ENCODE measurements at places on chromosomes 7 and 10. TPM values are rescaled to one million over a fixed set of nuclear protein-coding genes. Genes with fewer than 3 reads are reported as not detected.

The MBL2 gene
- total RNA-seq, result not detected

The CNPY1 gene
- not detected for total RNA-seq

The OR2A12 gene
- total RNA-seq, result not detected

The ZNF800 gene
- 36.6 TPM for total RNA-seq

The POMZP3 gene
- 10.8 TPM for total RNA-seq

- no peak for DNase-seq
Observed at GRCh38 chr7:51158211-51158610, 158.4 kb downstream of the COBL start.

DNA sequence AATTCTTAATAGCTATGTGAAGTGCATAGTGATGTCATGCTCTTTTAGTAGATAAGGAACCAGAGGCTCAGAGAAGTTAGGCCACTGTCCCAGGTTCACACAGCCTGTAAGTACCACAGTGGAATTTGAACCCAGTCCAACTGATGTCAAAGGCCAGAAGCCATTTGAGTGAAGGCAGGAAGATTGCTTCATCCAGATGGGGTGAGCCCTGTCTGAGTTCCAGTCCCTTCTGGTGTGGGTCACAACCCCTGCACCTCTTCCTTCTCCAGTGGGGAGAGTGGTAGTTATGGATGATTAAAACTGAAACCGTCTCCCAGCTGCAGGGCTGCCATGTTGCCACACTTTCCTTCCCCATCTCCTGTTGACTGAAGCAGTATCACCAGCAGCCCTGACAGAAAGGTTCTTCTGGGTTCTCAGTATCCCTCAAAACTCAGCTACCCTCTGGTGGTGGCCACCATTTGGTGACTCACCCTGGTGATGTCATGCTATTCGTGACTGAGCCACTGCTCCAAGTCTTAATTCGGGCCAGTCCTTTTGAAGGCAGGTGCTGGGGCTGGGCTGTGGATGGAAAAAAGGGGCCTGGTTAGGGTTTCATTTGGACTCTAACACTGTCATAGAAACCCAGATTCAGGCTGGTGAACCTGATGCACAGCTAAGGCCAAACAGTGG, 1.5 kb upstream of the C10orf95 start:
- peak; percentile 71 for DNase-seq

DNA sequence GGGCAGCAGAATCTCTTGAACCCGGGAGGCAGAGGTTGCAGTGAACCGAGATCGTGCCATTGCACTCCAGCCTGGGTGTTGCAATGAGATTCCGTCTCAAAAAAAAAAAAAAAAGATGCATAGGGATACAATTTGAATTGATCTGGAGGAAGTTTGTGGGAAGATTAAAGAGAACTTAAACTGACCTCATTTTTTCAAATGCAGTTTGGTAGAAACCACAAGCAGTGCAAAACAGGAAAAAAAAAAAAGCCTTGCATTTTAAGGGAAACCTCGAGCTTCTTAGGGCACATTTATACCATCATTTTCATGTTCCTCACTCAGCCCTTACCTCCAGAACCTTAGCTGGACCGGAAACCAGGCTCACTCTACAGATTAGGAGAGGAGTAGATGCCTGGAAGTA, 2.8 kb downstream of the KCTD7 start:
- DNase-seq, result no peak

DNA sequence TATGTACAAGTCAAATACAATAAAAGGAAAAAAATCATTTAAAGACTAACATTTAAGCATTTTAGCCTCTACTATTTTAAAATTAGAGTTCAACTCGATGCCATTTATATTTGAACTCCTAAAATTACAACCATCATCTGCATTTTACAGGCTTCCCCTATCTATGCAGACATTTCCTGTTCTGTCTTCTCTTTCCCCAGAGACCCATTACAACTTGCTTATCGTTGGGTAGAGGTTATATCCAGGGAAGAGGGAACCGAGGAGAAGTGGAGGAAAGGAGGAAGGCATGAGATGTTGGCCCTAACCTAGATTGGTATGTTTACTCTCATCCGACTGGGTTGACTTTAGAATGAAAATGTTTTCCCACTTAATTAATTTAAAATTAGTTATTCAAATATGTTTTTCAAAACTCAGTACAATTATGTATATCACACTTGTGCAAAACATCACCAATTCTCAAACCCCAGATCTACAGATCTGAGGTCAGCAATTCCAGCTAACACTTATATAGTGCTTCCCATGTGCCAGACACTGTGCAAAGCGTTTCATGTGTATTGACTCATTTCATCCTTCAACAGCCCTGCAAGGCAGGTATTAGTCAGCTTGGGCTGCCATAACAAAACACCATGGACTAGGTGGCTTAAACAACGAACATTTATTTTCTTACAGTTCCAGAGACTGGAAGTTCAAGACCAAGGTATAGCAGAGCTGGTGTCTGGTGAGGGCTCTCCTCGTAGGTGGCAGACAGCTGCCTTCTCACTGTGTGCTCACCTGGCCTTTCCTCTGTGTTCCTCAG, 27.3 kb upstream of the HERPUD2 start:
- DNase-seq, result no peak

DNA sequence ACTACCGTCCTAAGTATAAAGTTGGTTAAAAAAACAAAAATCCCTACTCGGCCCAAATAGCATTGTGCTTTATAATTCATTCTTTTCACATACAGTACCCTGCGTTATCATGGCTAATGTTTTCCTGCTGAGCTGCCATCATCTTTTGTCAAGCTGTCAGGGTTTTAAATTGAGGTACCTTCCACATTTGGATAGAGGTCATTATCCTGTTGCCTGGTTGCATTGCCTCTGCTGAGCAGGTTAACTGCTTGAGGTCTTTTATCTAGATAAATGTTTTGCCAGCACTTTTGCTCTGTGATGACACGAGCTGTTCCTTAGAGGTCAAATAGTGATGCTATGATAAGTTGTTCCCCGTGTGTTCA, 94.4 kb upstream of the FZD1 start:
- DNase-seq, result no peak

- DNase-seq, result no peak
Observed at GRCh38 chr10:11796474-11796873, 26.7 kb upstream of the PROSER2 start.

- no peak for DNase-seq
Observed at GRCh38 chr7:5631152-5631551, 150.3 kb downstream of the RNF216 start.

- DNase-seq, result no peak
Observed at GRCh38 chr10:34006471-34006870, 672.0 kb upstream of the NRP1 start.

GRCh38 chr10:103569896-103570295, 76.4 kb downstream of the NEURL1 start:
- no peak for DNase-seq

- no peak for DNase-seq
Observed at GRCh38 chr10:35416619-35417312, 80.5 kb downstream of the CCNY start.

DNA sequence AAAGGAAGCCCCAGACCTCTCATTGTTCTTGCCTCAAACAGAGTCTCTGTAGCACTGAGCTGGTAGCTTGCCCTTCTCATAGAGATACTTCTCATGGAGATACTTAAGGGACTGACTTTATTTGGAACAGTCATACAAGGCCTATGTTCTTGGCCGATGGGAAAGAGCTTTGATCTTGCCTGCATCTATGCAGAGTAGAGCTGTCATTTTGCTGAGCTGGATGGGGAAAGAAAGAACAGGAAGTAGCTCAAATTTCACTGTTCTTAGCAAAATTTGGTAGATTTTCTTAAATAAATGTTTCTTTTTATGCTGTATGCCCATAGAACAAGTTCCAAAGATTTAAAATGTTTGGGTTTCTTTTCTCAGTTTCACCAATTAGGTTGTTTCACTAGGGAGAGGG, 119.3 kb upstream of the SEC61G start:
- DNase-seq, result no peak

GRCh38 chr7:120837599-120837998, 20.3 kb downstream of the TSPAN12 start:
- DNase-seq, result no peak

DNA sequence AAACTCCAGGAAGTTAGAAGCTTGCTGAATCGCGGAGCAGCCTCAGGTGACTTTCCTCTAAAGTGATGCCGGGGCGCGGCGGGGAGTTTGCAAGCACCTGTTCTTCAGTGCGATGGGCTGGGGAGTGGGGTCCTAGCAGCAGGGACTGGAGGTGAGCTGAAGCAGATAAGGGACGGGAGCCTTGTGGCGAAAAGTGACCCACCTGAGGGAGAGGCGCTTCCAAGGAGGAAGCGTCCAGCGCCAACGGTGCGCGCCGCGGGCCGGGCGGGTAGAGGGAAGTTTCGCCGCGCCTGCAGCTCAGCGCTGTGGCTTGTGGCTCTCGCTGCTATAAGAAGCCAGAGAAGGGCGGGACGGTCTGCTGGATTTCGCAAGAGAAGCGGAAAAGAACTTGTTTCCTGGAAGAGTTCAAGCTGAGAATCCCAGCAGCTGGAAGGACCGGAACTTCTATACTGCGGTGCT, at the start of gene STEAP4:
Gene STEAP4, minus strand, starts transcription at position 305 of the 459 bp plus-strand sequence. CDS start 22,625 bp downstream, outside the sequence.
- peak; percentile 91 for DNase-seq

GRCh38 chr10:113791691-113792090, 40.2 kb downstream of the PLEKHS1 start:
- no peak for DNase-seq

GRCh38 chr7:158278745-158279320, 308.8 kb downstream of the PTPRN2 start:
- DNase-seq, result no peak

- no peak for DNase-seq
Observed at GRCh38 chr7:29853789-29854188, 47.5 kb downstream of the WIPF3 start.

DNA sequence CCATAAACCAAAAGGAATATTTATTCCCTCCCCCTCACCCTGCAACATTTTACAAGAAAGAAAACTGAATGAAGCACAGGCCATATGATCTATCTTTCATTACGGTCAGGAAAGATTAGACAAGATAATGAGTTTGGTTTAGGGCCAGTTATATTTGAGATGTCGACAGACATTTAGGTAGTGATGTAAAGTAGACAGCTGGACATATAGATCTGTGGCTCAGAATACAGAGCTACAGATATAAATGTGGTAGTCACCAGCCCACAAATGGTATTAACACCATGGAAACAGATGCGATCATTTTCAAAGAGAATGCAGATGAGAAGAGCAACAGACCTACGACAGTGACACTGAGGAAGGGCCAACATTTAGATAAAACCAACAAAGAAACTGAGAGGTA, 142.5 kb downstream of the SRPK2 start:
- no peak for DNase-seq

All from lower lobe of right lung (tissue), 2 donors.